Amniotic epithelial cell (primary cell): ENCODE measurements at places on chromosomes 2 and 18.
A peak's percentile ranks its signal among the peaks of the same experiment; 100 is the strongest.

GRCh38 chr2:12178289-12179080 is 432.1 kb downstream of the LPIN1 start:
- no peak for DNase-seq

DNA sequence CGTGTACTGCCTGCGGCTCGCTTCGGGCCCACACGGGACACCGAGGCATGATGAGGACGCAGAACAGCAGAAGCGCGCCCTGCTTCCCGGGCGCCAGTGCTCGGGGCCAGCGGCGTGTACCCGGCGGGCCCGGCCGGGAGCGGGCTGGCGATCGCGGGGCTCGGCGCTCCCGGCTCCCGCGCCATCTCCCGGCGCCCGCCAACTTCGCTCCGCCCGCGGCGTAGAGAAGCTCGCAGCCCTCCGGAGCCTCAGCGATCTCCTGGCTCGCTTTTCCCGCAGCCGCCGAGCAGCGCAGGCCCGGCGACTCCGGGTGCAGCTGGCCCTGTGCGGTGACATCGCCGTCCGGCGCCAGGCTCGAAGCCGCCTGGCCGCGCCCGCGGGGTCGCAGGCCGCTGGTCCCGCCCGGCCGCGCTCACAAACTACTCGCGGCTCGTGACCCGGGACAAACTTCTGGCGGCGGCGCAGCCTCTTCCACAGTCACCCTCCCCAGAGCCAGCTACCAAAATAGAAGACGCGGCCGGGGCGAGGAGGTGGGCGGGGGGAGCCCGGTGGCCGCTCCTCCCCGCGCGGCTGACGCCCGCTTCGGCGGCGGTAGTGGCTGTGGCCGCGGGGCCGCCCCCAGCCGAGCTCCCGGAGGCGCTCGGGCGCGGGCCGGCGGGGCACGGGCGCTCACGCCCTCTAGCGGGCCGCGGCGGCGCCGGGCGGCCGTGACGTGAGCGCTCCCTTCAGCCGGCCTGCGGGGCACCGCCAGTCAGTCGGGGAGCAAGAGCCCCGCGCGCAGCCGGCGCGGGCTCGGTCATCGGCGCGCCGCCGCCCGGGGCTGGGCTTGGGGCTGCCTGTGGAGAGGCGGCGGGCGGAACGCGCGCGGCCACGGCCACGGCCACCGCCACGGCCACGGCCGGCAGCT is at the start of gene PTPRM:
Gene PTPRM (plus strand): TSS at position 750 of the 907 bp plus-strand sequence. CDS start 503 bp downstream, outside the sequence.
- peak; percentile 65 for DNase-seq

- no peak for DNase-seq
Observed at GRCh38 chr18:48073211-48073930, 142.9 kb upstream of the SMAD2 start.

GRCh38 chr2:142188562-142188961 is 57.7 kb upstream of the LRP1B start:
- DNase-seq: peak; percentile 10

DNA sequence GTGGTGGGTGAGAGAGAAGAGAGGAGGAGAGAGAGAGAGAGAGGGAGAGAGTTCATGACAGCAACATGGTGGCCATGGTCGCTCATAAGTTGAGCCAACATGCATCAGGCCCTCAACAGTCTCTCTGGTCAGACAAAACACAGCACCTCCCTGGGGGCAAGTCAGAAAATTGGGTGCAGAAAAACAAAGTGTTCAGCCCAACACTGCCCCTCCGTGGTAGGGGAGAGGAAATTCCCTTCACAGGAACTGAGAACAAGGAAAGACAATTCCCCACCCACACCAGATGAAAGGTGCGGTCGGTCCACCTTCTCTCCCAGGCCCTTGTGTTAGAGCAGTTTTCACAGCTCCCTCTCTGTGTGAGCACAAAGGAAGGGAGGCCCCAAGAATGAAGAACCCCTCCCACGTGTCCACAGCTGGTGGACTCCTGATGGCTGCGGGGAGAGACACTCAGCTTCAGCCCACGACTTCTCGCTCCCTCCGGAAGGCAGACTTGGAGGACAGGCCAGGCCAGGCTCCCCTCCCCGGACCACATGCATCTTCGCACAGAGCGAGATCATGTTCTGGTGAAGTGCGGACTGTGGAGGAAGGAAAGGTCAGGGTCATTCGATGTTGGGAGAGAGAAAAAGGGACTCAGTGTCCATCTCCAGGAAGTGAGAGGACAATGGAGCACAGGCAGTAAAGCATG is 181.7 kb downstream of the ANAPC1 start:
- DNase-seq: peak; percentile 47

- DNase-seq: peak; percentile 87
Observed at GRCh38 chr2:9552219-9553178, 3.1 kb downstream of the ADAM17 start.

GRCh38 chr2:114008720-114009119 is 118.8 kb downstream of the ACTR3 start:
- DNase-seq: no peak

- no peak for DNase-seq
Observed at GRCh38 chr2:218271487-218271797, 1.1 kb downstream of the PNKD start.

DNA sequence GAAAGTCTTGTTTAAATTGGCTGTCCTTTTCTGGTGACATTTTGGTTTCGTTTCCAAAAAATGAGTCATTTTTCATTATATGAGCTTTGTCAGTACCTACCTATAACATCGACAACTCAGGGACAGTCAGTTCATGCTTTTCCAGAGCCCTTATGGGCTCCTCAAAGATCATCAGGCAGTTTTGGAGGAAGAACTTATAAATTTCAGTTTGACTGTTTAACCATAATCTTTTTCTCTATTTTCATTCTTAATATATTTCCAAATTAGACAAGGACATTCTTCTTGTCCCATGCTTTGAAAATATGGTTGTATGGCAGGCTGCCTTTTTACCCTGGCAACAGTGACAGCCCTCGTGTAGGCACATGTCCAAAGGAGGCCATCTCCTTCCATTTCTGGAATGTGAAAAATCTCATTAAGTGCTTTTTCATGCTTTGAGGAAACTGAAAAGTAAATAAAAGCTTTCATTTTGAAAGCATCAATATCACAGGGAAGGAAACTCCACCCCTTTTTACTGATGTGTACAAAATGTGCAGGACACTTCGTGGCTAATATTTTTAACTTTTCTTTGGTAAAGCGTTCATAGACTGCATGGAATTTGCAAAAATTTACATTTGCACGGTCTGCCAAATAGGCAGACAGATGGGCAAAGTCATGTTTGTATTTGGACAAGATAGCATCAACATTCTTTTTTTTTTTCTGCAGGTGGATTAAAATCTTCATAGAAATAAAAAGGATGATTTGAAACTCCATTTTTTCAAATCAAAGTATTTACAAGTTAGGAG is 7.2 kb upstream of the PROC start:
- DNase-seq: peak; percentile 53

DNA sequence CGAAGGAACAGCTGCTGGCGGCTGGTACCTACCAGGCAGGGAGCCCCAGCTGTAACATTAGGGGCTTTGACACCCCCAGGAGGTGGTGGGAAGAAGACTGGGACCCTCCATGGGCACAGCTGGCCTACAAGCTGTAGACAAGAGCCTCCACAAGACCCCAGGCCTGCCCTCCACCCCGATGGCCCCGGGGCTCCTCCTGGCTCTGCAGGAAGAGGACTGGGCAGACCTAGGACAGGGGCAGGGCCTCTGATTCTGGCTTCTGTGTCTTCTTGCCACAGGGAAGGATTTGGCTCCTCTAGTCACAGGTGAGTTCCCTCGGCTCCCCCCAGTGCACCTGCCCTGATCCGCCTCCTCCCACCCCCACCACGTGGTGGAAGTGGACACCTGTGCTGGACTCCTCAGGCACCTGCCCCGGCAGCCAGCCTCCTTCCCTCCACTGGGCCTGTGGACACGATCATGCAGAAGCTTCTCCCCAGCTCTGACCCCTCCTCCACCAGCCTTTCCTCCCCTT is 53.4 kb upstream of the ODC1 start:
- no peak for DNase-seq

DNA sequence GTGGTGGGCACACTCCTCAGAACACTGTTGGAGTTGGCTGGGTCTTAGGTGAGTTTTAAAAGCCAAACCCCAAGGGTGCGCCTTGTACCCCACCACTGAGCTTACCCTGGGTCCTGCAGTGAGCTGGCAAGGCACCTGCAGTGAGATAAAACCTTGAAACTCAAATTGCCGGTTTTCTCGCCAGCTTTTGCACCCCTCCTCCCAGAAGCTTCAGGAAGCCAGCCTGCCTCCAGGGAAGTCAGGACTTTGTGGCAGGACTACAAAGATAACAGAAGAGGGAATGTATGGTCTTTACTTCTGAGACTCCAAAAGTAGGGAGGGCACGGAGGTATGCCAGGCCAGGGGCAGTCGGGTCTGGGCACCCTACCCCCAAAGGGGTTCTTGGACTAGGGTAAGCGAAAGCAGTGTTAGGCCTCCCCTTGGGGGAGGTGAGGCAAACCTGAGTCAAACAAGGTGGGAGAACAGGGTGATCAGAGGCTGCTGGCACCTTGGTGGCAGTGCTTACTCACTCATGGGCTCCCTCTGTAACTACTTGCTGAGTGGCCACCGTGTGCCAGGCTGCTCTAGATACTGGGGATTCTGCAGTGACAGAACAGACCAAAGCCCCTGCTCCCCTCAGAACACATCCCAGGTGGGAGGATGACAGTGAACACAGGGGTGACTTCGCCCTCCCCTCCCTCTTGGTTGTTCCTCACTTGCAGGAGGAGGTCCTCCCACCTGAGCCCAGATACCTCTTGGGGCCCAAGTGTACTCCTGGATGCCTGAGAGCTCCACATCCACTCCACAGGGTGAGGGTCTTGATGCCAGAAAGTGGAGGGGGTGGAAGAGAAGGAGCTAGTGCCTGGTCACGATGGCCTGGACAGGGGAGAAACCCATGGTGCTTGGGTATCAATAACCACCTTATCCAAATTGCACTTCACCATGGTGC is 69.3 kb upstream of the RGPD5 start:
- no peak for DNase-seq

- DNase-seq: no peak
Observed at GRCh38 chr2:108586116-108586515, 51.8 kb downstream of the LIMS1 start.

DNA sequence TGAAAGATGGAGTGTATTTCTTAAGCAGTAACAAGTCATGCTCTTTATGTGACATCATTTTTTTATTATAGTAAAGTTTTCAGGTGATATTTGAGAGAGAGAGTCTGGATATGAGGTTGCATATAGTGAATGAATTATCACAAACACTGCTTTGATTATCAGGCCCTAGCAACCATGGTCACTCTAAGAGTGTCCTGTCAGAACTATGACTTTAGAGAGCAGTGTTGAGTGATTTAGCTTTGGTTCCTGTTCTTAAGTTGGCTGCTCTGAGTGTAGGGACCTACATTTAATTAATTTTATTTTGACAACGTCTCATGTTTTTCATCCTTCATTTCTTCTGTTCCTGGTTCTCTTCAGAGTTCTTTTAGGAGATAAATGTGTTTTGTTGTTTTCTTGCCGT is 275.5 kb downstream of the KCNJ3 start:
- no peak for DNase-seq

- DNase-seq: peak; percentile 9
Observed at GRCh38 chr2:178386986-178387597, 63.9 kb downstream of the PRKRA start.

GRCh38 chr2:26850505-26850904 is 2.6 kb downstream of the DPYSL5 start:
- DNase-seq: no peak

- DNase-seq: peak; percentile 4
Observed at GRCh38 chr2:58870704-58871103, 629.6 kb upstream of the FANCL start.

DNA sequence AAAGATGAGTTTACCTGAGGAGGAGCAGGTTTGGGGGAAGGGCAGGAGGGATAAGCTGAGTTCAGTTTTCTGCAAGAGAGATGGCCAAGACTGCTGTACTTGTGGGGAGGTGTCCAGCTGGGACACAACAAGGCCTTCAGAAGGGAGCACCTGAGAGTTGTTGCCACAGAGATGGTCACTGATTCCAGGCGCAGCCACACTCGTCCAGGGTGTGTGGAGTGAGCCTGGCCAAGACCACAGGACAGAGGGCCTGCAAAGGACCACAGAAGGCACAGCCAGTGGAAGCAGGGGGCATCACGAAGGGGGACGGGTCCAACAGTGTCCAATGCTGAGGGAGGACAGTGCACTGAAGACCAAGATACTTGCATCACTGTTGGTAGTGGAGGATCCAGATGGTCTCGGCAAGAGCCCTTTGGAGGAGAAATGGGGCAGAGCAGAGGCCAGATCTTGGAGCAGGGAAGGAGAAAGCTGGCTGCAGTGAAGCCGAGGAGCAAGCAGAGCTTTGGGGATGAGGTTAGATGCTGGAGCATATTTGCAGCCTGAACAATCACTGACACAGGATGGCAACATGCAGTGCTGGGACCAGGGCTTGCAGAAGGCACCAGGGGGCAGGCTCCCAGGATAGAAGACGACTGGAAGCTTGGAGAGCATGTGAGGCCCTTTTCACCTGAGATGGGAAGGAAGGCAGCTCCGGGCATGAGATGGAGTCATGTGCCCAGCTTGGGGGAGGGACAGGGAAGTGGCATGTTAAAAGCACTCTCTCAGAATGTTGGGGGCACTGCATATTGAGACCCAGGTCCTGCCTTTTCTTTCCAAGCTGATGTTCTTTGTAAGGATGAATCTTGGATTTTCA is 214.0 kb downstream of the CYP26B1 start:
- no peak for DNase-seq

- DNase-seq: no peak
Observed at GRCh38 chr2:150697596-150697995, 210.1 kb upstream of the RND3 start.

DNA sequence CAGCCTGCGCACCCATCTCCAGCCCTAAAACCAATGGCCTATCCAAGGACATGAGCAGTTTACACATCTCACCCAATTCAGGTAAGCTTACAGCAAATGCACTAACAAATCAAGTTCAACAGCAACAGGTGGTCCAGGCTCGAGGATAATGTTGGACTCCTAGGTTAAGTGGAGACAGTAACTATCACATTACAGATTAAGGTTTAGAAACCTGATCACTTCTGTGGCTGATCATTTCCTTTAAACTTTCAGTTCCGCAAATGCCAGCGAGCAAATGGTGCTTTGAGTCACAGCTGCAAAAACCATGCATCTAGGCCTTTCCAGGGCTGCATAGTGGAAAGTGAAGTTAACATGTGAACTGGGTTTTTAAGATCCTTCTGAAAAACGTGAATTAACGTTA is 259.4 kb downstream of the GBX2 start:
- DNase-seq: no peak

GRCh38 chr18:55354795-55355194 is 233.2 kb downstream of the TCF4 start:
- peak; percentile 88 for DNase-seq

DNA sequence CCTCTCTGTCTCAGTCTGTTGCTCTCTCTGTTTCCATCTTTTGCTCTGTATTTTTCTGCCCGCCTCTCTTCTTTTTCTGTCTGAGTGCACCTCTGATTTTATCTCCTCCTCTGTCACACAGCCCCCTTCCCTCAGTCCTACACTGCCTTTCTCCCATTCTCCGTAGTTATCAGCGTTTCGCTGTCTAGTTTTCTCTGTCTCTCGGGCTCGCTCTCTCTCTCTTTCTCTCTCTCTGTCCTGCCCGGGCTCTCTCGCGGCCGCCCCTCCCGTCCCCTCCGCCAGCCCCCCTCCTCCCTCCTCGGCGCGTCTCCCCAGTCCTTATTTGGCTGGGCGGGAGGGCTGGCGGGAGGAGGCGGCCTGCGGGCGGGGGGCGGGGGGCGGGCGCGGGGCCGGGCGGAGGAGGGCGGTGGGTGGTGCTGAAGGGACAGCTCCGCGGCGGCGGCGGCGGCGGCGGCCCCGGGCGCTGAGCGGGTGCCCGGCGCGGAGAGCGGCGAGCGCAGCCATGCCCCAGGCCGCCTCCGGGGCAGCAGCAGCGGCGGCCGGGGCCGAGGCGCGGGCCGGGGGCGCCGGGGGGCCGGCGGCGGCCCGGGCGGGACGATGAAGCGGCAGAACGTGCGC is at the start of gene KCNK3:
Gene KCNK3 (plus strand): TSS at position 444 of the 618 bp plus-strand sequence. CDS start 154 bp downstream, at position 598.
- DNase-seq: peak; percentile 11
